Adipose tissue (tissue), 3 donors: ENCODE measurements at places on chromosomes 3 and 15. TPM values are rescaled to one million over a fixed set of nuclear protein-coding genes. Genes with fewer than 3 reads are reported as not detected.

The IMPG2 gene
- under 0.01 TPM for polyA plus RNA-seq

The PIK3CB gene
- polyA plus RNA-seq = 16.5 TPM

The EPHA3 gene
- polyA plus RNA-seq = 2.3 TPM

The ACKR2 gene
- 1.7 TPM for polyA plus RNA-seq

The OGG1 gene
- 8.6 TPM for polyA plus RNA-seq

The ETV5 gene
- polyA plus RNA-seq = 4.7 TPM

The SEMA3B gene
- polyA plus RNA-seq = 21.1 TPM

The CISH gene
- 16.2 TPM for polyA plus RNA-seq

The GOLGA8N gene
- polyA plus RNA-seq = 11.5 TPM

The NME9 gene
- polyA plus RNA-seq = 0.15 TPM

The GATM gene
- polyA plus RNA-seq = 6.2 TPM

The TMC3 gene
- not detected for polyA plus RNA-seq

The GRM2 gene
- 0.21 TPM for polyA plus RNA-seq

The PAQR5 gene
- polyA plus RNA-seq = 0.11 TPM
